Smooth muscle cell of the brain vasculature (primary cell): ENCODE measurements at places on chromosomes 2 and 18.
A peak's percentile ranks its signal among the peaks of the same experiment; 100 is the strongest.

DNA sequence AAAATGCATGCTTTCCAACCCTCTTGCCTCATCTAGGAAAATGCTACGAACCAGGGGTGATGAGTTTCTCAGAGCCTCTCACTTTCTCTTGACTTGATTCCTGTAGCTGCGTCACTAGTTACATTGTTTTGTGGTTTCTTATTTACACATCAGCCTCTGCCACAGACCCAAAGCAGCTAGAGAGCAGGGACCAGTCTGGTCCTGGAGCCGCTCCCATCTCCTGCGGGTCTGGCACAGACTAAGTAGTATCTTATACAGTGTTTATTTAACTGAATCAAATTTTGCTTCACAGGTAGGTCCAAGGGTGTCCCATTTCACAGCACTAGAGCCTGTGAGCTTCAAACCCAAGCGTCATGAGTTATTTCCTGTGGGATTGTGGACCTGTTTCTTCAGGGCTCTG lies 310.5 kb downstream of the MYCN start:
- DNase-seq, result no peak

DNA sequence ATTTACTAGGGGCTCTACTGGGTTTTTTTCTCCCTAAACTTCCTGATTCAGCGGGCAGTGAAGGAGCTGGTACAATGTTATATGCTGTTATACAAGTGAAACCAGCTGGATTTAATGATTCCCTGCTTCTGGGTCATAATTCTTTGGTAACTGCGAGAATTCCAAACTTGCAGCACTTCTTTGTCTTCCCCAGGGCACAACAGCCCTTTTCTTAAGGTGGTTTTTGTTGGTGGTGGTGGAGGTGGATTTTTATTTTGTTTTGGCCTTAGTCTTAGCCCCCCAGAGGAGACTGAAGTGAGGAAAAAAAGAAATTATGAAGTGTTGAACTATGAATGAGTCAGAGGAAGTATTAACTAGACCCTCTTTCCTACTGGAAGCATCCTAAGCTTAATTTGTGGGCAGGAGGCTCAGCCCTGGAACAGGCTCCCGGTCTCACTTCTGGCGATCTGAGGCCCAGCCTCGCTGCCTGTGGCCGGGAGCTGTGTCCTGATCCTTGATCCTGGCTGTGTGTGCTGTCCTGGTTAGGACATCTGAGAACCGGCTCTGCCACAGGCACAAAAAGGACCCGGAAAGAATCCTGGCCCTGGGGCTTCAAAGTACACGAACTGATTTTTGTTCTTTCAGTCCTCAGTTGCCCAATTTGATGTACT lies 141.9 kb downstream of the LYPD6B start:
- no peak for DNase-seq

DNA sequence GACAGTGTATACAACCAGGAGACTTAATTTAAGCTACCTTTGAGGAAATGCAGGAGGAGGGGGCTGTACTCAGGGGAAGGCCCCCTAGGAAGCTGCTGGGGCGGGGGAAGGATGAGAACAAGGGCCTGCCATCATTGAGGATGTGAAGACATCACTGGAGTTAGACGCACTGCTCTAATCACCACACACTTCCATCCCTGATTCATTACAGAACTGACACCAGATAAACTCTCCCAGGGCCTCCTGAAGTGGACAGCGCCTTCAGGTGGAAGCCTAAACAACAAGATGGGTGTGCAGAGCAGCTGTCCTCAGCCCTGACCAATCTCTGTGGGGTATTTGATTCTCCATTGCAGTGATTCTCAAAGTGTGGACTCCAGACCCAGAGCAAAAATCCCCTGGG lies 30.6 kb upstream of the SLC35G4 start:
- DNase-seq, result no peak

DNA sequence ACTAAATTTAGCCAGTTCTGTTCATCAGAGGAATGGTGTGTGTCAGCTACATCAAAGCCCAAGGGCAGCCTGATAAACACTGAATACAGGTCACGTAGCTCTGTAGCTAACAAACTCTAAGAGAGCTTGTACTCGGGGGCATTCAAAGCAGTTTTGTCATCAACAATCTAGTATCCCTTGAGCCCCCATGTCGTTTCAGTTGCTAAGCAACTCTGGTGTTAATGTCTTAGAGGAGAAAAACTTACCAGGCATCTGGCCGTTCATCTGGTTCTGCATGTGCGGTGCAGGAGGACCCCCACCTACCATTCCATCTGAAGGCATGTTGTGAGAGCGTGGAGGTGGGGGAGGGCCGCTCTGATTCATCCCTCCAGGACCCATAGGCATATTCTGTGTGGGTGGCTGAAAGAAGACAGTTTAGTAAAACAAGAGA lies 33.1 kb downstream of the SS18 start:
- peak; percentile 7 for DNase-seq

GRCh38 chr18:41845563-41845962 lies 109.5 kb upstream of the PIK3C3 start:
- DNase-seq, result no peak

DNA sequence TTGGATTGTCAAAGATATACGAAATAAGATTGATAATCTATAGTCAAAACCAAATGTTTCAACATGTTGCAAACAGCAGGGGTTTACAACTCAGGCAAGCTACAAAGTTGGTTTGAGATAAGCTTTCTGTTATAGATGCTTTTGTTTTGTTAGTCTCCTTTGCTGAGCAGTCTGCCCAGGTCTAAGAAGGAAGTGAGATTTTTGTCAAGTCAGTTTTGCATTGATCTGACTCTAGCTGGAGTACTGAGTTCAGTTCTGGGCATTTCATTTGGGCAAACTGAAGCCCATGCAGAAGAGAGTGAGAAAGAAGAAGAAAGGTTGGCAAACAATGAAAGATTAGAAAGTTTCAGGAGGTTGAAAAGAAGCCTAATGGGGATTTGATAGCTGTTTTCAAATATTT lies 983.0 kb upstream of the SLC39A10 start:
- no peak for DNase-seq

DNA sequence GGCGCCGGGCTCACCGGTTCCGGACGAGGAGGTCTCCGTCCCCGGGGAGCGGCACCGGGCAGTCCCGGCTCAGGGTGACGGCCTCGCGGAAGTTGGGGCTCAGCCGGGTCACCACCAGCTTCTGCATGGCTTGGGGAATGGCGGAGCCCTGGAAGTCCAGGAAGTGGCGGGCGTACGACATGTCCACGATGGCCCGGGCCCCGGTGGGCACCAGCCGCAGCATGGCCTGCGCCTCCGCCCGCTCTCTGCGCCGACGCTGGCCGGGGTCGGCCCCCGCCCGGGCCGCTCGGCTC lies 157 bp downstream of the PTGR3 start:
- DNase-seq, result no peak

DNA sequence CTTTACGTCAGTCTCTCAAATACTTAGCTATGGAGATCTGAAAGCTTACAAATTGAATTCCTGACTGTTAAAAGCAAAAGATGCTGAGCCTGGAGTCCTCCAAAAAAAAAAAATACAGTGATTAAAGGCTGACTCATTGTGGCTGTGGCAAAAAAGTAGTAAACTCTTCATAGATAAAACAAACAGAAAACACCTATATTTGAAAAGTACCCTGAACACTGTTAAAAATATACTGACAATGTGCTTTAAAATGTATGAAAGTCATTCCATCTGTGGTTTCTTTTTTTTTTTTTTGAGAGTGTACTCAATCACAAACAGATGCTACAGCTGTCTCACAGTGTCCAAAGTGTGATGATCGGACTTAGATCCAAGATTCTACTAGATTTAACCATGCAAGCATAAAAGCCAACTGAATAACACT lies 267.6 kb upstream of the CYP26B1 start:
- DNase-seq, result peak; percentile 13

- DNase-seq, result no peak
Observed at GRCh38 chr2:99648178-99648844, 158.5 kb upstream of the REV1 start.

GRCh38 chr2:158740127-158740526 lies 55.0 kb upstream of the DAPL1 start:
- no peak for DNase-seq

GRCh38 chr2:224580248-224580647 lies 4.9 kb downstream of the CUL3 start:
- DNase-seq, result no peak

DNA sequence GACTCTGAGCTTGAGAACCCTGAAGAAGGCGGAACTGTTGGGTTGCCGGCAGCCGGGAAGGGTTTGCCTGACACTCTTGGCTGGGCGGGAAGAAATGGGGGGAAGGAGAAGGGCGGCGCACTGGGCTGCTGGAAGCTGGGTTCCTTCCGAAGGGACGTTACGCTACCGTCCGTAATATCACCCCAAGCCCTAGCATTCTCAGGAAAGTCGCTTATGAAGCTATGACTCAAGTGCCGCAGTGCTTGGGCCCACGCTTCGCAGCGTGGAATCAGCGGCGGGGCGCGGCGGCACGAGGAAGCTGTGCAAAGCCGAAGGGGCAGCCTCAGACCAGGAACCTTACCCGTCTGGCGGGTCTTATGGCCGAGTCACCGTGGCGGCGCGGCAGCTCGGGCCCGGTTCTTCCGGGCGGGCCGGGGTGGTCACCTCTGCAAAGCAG lies 50.2 kb upstream of the SIGLEC15 start:
- peak; percentile 66 for DNase-seq

GRCh38 chr2:160955578-160955977 lies 204.7 kb upstream of the TANK start:
- DNase-seq, result no peak

- DNase-seq, result no peak
Observed at GRCh38 chr2:101230541-101231001, 22.1 kb upstream of the CNOT11 start.

DNA sequence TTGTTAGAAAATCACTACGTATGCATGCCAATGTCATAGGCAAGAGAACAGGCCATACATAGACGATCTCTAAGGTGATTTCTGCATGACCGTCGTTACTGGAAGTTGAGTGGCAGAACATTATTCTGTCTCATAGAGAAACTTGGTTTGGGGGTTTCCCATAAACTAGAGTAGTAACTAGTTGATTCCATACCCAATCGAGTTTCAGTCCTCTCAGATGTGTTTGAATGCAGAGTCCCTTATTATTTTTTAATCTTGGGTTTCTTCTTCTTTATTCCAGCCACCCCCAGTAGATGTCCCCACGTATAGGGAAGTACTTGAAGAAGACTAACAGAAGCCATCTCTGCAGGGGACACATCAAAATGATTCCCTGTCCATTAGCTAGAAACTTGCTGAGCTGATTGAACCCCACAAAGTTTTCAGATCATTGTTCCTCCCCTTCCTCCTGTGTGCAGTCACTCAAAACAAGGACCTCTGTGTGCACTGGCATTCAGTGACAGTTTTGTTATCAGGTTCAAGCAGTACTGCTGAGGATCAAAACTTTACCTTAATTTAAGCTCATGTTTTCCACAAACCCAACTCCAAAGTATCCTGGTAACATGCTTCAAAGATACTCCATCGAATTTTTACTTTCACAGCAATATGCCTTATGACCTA lies 68.4 kb upstream of the CDCA7 start:
- no peak for DNase-seq

GRCh38 chr2:54435325-54436226 lies 20.6 kb upstream of the SPTBN1 start:
- no peak for DNase-seq

DNA sequence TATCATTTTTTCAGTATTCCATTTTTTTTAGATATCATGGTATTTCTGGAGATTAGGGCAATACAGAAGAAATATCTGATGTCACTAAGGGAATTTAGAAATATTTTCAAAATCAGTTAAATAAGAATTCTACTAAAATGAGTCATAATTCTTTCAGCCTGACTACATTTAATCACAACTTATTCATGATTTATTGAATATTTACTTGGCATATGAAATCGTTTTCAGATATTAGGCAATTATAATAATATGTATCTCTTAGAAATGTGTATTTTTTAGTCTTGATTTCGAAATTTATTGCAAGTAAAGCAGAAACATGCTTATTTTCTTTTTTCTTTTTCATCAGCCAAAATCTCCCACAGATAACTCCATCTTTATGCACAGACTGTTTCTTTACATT lies 142.2 kb downstream of the CCDC102B start:
- no peak for DNase-seq

GRCh38 chr2:20568501-20569463 lies 82.1 kb downstream of the HS1BP3 start:
- DNase-seq, result no peak

DNA sequence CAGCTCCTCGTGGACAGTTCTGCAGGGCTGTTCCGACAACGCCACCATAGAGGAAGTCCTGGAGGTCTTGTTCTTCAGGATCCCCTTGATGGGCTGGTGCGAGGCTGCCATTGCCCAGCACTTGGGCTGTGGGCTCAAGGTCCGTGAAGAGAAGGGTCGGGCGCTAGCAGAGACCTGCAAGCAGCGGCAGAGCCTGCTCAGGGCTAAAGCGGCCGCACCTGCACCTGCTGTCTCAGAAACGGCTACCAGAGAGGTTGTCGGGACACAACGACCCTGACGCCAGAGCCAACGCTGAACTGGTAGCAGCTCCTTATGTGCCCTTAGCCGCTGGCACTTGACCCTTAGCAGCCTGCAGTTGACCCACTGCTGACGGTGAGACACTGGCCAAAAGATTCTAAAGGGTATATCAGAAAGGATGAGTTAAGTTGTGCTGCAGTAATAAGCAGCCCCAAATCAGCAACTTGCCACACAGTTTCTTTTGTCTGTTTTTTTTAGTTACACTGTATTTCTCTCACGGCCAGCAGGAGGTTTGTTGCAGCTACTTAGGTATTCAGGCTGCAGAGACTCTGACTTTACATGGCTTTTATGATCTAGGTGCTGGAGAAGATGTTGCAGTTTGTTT lies 55.5 kb upstream of the ST6GAL2 start:
- no peak for DNase-seq

GRCh38 chr2:200350850-200351285 lies 44.4 kb downstream of the SPATS2L start:
- DNase-seq, result no peak

DNA sequence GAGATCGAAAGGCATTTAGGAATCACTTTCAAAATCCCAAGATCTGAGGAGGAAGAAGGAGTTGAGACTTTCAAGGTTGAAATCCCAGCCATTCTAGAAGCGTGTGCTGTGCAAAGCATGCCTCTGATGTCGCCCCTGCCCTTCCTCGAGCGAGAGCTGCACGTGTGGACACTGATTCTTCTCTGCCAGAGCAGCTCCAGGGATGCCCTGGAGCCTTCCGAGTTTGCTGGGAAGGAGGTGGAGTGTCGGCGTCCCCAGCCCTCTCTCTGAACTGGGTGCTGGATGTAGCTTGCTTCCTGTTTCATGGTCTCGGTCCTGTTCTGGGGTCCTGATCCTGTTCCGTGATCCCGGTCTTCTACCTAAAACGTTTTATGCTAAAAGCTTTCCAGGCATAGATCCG lies 76.1 kb downstream of the TWIST2 start:
- DNase-seq, result no peak

DNA sequence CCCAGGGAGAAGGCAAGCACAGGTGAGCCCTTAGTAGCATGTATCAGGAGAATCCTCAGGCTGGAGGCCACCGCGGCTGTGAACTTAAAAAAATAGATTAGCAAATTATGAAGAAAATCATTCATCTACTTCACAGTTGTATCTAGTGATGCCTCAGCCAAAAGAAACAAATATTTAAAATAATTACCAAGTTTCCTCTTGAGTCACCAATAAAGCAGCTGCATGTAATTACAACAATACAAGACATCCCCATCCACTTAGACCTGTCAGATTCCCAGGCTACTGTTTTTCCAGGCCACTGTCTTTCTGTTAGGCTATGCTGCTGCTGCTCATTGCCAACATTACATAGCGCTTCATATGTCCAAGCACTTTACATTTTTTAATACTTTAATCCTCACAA lies 54.6 kb upstream of the PHLPP1 start:
- no peak for DNase-seq

GRCh38 chr2:9558948-9559381 lies 3.3 kb upstream of the ADAM17 start:
- DNase-seq, result no peak
